ENCODE measurements at places on chromosomes 4 and X.

DNA sequence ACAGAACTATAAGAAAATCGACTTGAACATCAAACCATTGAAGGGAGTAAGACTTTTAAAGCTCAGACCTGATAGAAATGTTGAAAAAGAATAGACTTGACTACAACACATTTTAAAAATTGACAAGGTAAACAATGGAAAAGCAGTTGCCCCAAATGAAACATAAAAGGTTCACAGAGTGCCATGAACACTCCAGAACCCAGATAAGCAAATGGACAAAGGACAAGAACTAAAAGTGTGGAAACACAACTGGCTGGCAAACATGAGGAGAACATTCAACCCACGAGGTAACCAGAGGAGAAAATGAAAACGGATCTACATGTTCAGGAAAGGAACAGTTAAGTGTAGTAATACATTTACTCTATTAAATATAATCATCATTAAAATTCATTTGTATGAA is 26.5 kb downstream of the SCARB2 start:
- DNase-seq, result no peak

- DNase-seq, result no peak
Observed at GRCh38 chr4:110062166-110062565, 136.2 kb downstream of the ELOVL6 start.

- no peak for DNase-seq
Observed at GRCh38 chr4:2166253-2166652, 75.7 kb downstream of the HAUS3 start.

GRCh38 chr4:8768357-8768999 is 103.2 kb downstream of the HMX1 start:
- DNase-seq, result no peak

- DNase-seq, result no peak
Observed at GRCh38 chr4:65954416-65954815, 284.1 kb upstream of the EPHA5 start.

GRCh38 chr4:175752664-175753063 is 59.4 kb downstream of the GPM6A start:
- no peak for DNase-seq

DNA sequence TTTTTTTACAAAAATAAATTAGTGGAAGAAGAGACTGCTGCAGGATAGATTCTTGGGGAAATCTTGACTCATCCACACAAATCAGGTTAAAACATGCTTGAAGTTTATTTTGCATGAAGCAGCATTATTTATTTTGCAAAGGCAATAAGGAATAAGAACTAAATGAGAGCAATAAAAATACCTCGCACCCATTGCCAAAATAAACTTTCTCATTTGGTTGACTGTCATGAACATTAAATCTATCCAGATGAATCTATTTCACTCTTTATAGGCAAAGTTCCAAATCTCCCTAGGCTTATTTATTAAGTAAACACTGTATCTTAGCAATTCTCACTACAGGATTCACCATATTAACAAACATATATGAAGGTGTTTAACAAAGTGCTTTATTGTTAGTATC is 58.9 kb downstream of the HOPX start:
- DNase-seq, result no peak

DNA sequence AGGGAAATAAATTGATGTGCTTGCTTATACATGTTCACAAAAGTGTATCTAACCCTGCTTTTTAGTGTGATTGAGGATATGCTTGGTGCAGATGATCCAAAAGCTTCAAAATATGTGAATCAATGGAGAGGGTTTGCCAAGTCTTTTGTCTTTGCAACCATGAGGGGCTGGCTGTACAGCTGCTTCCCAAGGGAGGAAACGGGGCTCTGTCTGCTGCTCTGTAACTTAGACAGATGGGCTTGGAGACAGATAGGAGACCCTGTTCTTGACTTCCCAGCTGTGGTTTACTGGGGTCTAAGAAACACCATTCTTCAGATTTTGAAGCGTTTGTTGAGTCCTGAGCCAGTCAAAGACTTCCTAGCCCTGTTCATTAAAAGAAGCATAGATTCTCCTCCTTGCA is 152.3 kb downstream of the DCLK2 start:
- DNase-seq, result no peak

DNA sequence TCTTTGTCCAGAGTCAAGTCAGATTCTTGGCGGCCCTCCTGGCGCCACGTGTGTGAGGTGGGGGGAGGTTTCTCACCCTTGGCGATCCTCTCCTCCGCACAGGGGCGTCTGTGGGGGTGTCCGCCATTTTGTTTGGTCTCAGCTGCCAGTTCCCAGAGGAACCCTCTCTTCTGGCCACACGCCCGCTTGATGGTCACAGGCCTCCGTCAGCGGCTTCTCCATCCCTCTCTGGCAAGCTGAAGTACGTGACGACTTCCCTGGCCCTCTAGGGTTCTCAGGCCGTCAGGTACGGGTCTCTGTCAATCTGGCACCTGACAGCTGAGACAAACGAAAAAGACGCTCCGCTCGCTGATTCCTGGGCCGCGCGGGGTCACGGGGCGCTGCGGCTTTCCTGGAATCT is 272.6 kb downstream of the TRIML1 start:
- no peak for DNase-seq

- peak; percentile 38 for DNase-seq
Observed at GRCh38 chr4:118224243-118224829, 128.5 kb downstream of the PRSS12 start.

DNA sequence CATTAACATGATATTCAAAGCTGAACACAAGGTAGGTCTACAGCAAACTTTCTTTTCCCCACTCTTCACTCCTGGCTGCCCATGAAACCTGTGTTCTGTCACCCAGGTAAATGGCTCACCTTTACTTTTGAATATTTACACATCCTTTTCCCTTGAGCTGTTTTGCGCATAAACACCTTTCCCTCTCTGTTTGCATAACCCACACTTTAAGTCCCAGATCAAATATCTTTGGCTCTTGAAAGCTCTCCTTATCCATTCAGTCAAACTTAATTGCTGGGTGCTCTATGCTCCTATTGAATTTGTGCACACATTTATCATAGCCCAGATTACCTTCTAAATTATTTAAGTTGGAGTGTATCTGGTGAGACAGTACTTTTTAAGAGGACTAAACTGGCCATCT is 51.7 kb upstream of the ATP8A1 start:
- no peak for DNase-seq

DNA sequence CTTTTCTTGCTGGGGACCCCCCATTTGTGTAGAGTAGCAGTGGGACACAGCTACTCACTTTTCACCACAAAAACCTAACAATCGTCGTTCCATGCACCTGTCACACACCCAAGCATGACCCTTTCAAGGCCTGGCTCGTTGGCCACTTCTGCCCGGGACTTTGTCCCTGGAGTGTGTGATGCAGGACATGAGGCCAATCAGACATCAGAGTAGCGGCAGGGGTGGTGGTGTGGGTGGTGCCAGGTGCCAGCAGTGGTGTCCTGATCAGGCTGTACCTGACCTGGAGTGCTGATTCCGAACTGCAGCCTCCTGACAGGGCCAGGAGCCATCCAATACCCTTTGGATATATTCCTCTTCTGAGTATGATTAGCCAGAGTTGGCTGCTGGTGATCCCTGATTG is 23.1 kb upstream of the PROM1 start:
- DNase-seq, result no peak

DNA sequence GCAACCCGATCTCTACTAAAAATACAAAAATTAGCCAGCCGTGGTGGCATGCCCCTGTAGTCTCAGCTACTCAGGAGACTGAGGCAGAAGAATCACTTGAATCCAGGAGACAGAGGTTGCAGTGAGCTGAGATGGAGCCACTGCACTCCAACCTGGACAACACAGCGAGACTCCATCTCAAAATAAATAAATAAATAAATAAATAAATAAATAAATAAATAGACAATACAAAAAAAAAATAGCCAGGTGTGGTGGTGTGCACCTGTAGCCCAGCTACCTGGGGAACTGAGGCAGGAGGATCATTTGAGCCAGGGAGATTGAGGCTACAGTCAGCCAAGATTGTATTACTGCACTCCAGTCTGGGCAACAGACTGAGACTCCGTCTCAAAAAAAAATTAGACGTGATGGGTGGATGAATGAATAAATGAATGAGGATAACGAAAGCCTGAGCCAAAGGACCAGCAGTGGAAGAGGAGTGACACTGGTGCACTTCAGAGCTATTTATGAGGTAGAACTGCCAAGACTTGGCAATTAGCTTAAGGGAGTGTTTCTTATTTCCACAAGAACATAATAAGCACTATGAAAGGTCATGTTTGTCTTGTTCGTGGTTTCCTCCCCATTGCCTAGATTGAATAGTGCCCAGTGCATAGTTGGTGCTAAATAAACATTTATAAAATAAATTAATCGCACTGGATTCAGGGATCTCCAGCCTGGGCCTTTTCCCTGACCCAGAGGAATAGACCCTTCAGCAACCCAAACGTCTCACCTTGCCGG is 232.2 kb downstream of the IDS start:
- no peak for DNase-seq

- no peak for DNase-seq
Observed at GRCh38 chrX:9807355-9808182, 21.3 kb downstream of the SHROOM2 start.

GRCh38 chr4:3388471-3389232 is 53.1 kb upstream of the HGFAC start:
- DNase-seq, result peak; percentile 38

DNA sequence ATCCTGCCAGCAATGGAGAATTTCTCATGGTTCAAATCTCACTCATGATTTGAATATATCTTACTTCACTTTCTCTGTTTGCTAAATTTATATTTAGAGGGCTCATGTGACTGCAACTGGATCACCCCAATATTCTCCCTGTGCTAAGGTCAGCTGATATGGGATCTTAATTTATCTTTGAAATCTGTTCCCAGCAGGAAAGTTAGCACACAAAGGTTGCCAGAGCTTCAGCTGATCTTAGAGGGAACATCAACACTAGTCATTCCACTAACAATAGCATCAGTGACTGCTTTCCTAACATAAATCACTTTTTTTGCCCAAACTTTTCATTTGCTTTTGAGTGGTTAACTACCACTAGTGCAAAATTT is 1270.0 kb downstream of the ARAP2 start:
- no peak for DNase-seq

- no peak for DNase-seq
Observed at GRCh38 chr4:110550260-110550659, 72.6 kb downstream of the PITX2 start.

DNA sequence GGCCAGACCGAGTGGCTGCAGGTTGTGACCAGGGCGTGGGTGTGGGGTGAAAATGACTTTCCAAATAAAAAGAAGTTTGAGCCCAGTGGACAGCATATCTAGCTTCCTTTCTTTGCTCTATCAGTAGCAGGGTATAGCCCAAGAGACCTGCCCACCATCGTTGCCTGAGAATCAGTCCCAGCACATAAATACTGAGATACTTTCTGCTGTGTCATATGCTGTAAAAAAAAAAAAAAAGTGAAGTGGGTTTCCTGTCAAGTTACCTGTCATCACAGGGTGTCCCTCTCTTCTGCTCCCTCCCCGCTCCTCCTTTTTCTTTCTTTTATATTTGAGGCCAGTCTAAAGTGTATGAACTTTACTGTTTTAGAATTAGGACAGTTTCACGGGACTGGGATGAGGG is 330.3 kb upstream of the BOD1L1 start:
- no peak for DNase-seq

DNA sequence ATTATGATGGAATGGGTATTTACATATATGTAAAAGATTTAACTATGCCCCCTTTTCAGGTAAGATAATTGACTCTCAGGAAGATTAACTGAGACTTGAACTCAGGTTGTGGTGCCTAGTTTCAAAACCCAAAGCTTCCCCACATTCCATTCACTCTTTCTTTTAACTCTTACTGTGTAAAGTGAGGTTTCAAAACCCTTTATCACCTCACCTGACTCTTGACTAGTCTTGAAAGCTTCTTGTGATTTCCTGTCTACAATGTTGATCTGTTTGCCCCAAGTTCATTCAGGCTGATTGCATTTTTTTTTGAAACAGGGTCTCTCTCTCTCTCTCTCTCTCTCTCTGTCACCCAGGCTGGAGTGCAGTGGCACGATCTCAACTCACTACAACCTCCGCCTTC is 40.5 kb upstream of the RAPGEF2 start:
- DNase-seq, result no peak

- DNase-seq, result no peak
Observed at GRCh38 chrX:133550665-133551485, 135.6 kb upstream of the GPC4 start.

DNA sequence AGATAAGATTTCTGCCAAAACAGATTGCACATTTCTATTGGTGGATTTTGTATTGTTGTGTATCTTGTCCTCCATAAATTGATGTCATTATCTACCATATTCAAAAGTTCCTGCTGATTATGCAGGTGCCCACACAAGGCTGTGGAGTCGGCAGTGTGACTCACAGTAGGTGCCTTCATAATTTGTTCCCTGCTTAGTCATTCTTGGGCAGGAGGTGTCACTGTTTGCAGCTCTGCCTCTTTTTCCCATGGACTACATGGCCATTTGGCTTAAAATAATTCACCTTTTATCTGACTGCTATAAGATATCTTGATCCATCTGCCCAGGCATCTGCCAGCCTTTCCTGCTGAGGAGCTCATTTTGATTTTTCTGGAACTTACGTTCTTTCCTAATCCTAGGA is 33.6 kb upstream of the ENPEP start:
- no peak for DNase-seq

DNA sequence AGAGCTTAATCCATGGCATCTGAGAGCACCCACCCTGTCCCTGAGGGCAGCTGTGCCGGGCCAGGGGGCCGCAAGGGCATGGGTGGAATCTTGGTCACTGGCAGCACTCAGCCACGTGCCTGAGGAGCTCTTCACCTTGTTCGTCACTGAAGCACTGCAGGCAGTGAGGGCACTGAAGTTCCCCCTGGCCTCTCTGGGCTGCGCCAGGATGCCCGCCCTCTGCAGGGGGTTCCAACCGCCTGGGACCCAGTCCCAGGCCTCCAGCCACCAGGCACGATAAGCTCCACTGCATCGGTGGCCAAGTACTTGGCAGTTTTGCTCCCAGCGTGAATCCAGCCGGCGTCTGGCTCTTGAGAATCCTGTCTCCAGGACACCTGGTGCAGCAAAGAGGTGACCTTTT is 96.4 kb upstream of the MED14 start:
- no peak for DNase-seq

- DNase-seq, result no peak
Observed at GRCh38 chr4:174444390-174444789, 77.9 kb downstream of the HPGD start.

DNA sequence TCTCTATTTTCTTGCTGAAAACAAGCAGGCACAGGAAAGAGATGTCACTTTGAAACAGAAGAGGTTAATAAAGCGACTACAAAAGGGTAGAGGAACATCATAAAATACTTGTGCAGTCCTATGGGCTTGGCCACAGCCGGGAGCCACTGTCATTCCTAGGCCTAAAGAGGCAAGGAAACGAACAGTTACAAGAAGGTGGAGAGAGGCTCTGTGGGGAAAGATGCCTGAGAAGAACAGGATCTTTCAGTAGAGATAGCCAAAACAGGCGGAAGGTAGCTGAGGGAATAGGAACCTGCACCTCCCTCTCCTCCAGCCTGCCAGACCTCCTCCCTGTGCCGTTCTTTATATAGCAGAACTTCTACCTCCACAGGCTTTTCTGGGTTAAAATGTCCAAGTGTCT is 57.4 kb upstream of the ARSJ start:
- no peak for DNase-seq

GRCh38 chr4:79578606-79579005 is 170.6 kb upstream of the GK2 start:
- no peak for DNase-seq

Data from AG09319 (cell line).